ENCODE measurements at places on chromosomes 7 and 10.

GRCh38 chr10:49311555-49312236 lies 12.7 kb downstream of the C10orf71 start:
- DNase-seq = no peak

DNA sequence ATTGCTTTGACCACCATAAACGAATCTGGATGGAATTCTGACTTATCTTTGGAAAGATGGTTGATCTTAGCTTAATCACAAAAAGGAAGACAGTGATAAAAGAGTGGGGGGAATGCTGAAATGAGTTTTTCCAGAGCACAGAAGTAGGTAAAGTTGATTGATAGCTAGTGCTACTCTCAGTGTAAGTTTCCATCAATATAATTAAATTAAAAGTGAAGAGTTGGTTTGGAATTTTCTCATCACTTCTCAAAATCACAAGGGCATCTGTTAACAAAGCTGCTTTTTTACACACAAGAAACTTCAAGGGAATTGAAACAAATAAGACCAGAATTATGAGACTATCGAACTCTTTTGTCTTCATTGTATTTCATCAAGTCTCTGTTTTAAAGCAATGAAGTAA lies 1217.3 kb downstream of the REEP3 start:
- no peak for DNase-seq

GRCh38 chr10:30842185-30842584 lies 189.5 kb downstream of the ZNF438 start:
- DNase-seq = no peak

GRCh38 chr10:57162231-57162630 lies 801.2 kb upstream of the ZWINT start:
- DNase-seq = no peak

GRCh38 chr7:65840446-65840845 lies 32.4 kb upstream of the VKORC1L1 start:
- DNase-seq = no peak

GRCh38 chr10:73950155-73950948 lies 39.4 kb downstream of the PLAU start:
- no peak for DNase-seq

DNA sequence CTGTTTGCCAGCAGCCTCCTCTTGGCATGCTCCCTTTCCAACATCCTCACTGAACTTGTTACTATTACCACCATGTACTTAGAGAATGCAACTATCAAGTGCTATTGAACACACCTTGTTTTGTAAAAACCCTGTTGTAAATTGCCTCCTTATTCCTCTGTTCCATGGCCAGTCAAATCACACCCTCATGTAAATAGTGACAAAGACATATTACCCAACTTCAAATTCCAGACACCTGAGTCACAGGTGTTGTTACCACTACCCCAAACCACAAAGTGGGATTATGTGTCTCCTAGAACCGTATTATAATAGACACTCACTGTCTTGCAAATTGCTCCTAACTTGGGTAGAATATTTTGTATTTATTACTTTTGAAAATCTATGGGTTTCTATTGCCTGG lies 263.2 kb upstream of the C7orf33 start:
- no peak for DNase-seq

- DNase-seq = no peak
Measured at GRCh38 chr7:2079332-2080059, 153.2 kb downstream of the MAD1L1 start.

DNA sequence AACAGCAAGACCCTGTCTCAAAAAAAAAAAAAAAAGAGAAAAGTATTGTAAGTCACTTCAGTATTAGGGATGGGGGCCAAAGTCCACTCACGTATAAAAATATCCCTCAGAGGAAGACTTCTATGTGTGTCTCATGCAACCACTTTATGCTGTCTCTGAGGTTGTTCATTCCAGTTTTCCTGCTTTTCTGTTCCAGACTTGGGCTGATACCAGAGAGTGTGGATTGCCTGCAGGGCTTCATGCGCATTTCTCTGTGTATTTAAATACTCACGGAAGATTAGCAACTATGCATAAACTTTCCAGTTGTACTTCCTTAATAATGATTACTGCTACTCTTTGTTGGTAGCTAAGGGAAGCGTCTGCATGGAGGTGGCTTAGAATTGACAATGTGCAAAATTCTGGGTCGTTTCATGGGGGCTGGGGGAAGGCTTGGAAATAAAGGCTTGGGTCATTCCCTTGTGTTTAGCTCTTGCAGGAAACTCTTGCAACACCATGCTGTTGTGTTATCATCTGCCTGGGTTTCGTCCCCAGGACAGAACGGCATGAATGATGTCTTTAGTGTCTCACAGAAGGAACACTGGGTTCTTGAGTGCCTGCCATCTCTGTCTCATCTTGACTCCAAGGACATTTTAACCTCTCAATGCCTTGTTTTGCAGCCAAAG lies 54.1 kb downstream of the KIAA1217 start:
- DNase-seq = no peak

GRCh38 chr7:83514977-83515376 lies 134.0 kb downstream of the SEMA3E start:
- no peak for DNase-seq

DNA sequence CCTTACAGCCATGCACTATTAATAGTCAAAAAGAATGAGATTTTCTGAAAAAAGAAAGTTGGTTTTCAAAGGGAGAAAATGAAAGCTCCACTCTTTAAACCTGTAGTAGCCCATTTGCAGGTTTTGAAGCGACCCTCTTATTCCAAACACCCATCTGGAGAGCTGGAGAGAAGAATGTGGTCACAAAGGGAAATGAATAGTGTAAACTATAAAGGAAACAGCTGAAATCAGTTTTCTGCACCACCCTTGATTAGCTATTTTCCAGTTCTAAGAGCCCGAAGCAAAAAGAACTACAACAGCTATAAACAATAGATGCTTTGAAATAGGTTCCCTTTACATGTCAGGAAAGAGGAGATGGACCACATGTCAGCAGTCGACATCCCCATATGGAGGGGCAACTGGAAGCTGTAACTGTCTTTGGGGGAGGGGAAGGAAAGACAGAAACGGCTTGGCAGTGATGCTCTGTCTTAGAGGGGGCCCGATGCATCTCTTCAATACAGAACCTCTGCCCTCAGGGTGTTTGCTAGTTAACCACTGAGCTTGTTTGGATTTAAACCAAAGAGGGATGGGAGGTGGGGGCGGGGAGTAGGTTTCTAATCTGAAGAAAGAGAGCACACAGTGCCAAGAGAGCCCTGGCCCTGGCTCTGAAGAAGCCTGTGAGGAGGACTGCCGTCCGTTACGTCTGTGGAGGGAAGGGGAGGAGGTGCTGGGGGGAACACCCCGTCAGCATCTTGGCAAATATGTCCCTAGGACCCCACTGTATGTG lies 55.3 kb downstream of the CPVL start:
- no peak for DNase-seq

DNA sequence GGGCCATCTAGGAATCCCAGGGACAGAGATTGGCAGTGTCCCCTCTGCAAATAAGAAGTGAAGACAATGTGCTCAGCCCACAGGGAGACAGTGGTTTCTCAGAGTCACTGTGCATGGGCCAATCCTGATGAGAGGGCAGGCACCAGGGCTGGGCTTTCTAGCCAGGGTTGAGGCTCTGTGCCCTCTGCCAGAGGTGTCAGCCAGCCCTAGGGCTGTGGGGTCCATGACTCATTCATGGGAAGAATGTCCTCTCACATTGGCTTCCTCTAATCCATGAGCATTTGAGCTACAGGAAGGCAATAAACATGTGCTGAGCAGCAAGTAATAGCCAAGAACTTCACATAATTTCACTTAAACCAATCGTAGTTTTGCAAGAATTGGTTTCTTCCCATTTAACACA lies 482.0 kb upstream of the MGMT start:
- DNase-seq = no peak

- DNase-seq = no peak
Measured at GRCh38 chr7:33395340-33395739, 266.0 kb downstream of the BBS9 start.

GRCh38 chr10:6269953-6270867 lies 67.5 kb downstream of the PFKFB3 start:
- DNase-seq = peak; percentile 48

DNA sequence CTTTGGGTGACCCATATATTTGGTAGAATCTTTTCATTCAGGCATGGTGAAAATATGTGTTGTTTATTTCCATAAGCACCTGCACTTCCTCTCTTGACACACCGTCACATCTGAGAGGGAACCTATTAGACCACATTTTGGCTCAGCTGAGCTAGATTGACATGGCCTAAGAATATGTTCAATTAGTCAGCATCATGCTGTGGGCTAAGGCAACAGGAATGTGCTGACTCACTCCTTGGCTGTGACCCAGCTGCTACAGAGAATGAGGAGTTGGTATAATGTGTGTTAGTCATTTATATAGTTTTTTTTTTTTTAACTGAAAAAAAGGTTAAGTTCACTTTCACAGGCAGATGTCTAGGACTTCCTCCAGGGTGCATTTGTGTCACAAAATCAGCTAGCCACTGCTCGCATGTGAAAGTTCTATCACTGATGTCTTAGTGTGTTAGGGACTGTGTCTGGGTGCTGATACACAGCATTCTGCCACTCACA lies 180.6 kb downstream of the SEMA3E start:
- peak; percentile 77 for DNase-seq

DNA sequence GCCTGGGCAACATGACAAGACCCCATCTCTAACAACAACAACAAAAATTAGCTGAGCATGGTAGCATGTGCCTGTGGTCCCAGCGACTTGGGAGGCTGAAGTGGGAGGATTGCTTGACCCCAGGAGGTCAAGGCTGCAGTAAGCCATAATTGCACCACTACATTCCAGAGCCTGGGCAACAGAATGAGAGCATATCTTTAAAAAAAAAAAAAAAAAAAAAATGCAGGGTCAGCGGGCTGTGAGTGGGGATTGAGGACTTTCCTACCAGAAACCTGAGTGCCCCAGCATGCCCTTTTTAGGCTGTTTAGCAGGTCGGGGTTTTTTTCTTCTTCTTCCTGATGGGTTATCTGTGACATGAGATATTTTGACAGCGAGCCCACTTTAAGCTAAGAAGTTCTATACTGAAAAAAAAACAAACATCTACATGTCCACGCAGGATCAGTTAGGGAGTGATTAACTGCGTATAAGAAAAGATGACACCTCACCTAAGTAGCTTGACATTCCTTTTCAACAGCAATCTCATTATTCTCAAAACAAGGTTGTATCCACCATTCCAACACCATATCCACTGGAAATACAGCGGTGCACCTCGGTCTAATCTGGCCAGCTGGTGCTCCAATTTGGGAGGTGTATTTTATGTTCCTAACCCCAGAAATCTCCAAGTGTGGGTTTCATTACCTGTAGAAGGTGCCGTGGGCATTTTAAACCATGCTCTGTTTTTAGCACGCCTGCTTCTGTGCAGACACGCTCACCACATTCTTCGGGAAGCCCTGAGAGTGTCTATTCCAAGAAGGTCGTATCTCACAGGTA lies 13.8 kb upstream of the RFC2 start:
- DNase-seq = no peak

DNA sequence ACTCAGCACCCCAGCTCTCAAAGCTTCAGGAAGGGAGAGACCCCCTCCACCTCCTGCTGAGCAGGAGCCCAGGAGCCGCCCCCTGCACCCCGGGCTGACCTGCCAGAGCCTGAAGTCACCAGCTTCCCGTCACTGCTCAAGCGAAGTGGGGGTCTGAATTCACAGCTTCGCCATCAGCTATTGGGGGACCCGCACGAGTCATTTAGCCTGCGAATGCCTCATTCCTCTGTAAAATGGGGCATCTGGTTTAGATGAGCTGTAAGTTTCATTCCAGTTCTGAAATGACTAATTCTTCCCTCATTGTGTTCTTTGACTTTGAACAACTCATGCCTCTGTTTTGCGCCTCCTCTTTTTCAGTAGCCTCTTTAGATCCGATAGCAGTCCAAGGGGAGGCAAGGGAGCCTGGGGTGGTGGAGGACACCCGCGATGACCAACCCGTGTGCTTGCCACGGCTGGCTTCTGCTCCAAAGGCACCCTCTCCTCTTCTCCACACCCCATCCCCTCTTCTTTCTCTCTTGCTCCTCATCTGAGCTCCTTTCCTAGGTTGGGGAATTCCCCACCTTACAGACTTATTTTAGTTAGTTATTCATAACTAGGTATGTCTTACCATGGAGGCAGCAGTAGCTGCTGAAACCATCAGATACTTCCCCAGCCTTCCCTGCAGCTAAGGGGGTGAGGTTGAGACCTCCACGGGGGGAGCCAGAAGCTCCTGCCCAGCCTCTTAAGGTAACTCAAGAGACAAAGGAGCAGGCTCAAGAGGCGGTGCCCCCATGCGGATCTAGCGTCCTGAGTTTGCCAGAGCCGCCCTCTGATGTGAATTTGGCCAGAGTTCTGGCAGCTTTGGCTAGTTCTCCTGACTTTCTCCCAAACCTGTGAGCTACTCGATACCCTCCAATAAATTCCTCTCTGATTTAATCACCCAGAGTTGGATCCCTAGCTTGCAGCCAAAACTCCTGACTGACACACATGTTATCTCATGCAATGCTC lies 47.7 kb downstream of the RBM17 start:
- no peak for DNase-seq

DNA sequence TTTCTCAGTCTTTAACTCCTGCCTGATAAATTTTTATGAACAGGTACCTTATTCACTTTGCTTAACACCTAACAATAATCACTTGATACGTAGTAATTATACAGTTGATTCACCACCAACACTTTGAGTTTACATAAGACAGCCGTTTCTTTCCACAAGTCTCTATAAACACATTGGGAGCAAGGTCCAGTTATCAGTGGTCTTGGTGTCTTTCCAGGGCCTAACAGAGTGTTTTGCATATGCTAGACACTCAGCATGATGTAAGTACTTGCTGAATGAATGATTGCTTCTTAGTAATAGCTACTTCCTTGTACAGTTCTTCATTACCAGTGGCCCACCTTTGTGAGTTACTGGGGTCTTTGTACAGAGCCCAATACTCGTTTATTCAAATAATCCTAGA lies 6.4 kb downstream of the CLDN12 start:
- DNase-seq = peak; percentile 37

DNA sequence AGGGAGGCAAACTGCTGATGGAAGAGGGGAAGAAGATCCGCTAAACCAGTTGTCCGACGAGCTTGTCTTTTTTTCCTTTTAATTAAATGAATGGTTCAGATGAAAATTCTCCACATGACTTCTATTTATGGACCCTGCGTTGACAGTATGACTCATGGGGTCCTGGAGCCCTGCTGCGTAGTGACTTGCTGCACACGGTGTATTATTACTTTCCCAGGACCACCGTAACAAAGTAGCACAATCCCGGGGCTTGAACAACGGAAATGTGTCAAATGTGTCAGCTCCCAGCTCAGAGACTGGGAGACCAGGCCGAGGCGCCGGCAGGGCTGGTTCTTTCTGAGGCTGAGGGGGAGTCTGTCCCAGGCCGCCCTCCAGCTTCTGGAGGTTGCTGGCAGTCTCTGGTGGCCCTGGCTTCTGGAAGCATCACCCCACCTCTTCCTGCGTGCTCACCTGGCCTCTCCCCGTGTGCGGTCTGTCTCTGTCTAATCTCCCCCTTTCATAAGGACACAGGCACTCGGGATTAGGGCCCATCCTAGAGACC lies 33.8 kb upstream of the MNX1 start:
- DNase-seq = no peak

DNA sequence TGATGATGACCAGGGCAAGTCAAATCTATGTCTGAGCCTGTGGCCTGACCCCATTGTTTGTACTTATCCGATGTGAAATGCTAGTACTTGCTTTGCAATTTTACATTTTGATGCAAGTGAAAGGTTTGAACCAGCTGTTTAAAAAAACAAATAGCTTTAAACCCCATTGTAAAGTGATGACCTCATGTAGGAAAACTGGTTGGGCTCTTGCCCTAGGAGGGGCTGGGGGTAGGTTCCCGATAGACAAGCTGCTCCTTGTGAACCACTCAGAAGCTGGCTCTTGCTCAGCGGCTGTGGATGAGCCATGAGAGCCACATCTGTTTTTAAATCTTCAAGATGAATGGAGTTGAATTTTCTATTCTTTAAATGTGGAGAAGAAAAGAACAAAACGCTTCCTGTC lies 185.3 kb downstream of the WDR11 start:
- no peak for DNase-seq
